T1000 (cell line): ENCODE measurements at places on chromosomes 12 and 14.

- no peak for DNase-seq
These were observed 167.8 kb downstream of the CHST11 start for GRCh38 chr12:104624529-104624928.

DNA sequence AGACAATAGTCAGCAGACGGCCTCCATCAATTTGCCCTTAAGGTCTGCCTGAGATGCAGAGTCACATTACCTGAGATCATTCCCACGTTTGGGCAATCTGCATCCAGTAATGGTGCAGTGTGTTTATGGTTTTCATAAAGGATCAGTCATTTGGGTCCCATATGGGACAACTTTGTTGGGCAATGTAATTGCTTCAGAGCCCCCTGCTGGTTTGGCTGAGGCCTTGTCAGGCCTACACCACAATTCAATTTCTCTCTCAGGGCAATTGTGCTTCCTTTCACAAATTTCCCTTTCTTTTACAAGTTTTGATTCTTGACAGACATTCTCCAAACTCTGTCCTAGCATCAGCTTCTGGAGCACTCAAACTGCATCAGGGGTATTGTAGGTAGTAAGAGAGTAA, 191.2 kb upstream of the SSTR1 start:
- DNase-seq, result no peak

- no peak for DNase-seq
These were observed 23.9 kb upstream of the NAP1L1 start for GRCh38 chr12:76108356-76108755.

DNA sequence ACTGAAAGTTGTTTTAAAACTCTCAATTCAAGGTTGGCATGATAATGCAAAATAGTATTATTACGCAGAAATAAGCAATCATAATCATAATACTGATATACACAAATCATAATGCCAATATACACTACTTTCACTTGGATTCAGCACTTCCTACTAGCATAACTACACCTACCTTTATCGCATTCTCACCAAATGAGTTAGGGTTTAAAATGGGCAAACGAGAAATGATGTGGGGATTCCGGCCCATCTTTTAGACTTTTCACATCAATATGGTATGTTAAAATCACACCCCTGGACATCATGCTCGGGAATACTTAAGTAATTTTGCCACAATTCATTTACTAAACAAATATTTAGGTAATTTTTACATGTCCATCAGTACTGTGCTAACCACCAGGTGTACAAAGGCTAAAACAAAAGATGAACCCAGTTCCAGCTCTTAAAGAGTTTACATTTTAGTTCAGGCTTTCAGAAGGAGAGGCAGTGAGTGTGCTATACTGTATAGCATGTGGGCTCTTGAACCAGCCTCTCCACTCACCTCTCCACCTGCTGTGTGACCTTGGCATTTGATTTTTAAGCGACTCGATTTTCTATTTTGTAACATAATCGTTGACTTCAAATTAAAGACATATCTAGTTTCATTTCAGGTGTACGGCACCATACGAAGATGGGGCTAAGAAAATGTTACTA, 1.1 kb upstream of the USP15 start:
- no peak for DNase-seq

DNA sequence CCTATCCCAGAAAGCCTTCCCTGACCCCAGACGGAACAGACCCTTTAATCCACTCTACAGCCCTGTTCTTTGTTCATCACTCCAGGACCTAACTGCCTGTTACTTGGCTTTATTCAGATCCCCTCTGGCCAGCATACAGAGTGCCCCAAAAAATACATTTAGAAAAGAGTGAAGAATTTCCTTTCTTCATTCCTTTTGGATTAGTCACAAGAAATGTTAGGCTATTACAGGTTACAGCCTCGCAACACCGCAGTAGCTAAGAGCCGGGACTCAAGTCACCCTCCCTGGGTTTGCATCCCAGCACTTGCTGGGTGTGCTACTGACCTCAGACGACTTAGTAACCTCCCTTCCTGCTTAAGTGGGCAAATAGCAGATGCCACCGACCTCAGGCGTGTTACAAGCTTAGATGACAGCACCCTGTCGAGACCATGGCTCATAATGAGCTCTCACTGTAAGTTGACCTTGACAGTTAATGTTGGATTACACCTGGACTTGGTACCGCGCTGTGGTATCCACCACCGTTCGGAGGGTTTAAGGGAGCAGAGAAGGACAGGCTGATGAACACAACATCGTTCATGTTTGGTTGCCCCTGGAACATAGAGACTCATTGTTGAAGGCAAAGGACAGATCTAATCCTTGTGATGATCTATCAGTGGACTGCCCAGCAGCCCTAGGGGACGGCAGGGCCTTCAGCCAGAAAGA, 12.9 kb downstream of the GLRX5 start:
- DNase-seq, result peak; percentile 22

DNA sequence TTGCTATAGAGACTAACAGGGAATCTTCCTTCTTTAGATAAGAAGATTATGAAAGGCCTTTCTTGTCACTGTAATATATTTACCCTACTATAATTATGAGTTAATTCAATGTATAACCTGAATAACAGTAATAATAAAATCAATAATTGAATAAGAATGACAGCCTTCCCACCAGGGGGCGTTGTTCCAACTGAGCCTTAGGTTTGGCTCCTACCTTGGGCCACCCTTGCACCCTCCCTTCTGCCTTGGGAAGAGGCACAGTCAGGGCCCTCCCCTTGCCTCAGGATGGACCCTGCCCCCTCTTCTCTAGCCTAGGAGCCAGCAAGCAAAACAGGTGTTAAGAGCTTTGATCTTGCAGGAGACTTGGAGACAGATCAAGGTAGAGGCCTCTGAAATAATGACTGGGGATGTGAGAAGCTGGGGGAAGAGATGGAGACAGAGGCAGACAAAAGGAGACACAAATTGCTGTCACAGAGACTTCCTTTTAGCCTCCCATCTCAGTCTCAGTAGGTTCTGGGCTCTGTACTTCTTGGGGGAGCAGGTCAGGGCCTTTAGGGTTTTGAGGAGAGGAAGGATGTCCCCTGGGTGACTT, 40.1 kb upstream of the CISTR start:
- DNase-seq, result no peak

- no peak for DNase-seq
These were observed 358.8 kb downstream of the C12orf50 start for GRCh38 chr12:87670448-87670847.

- DNase-seq, result no peak
These were observed 46.7 kb downstream of the PROX2 start for GRCh38 chr14:74829251-74829650.

- DNase-seq, result no peak
These were observed 75.9 kb downstream of the RCOR1 start for GRCh38 chr14:102668291-102668873.

GRCh38 chr12:97790281-97790680, 327.7 kb downstream of the RMST start:
- DNase-seq, result no peak

DNA sequence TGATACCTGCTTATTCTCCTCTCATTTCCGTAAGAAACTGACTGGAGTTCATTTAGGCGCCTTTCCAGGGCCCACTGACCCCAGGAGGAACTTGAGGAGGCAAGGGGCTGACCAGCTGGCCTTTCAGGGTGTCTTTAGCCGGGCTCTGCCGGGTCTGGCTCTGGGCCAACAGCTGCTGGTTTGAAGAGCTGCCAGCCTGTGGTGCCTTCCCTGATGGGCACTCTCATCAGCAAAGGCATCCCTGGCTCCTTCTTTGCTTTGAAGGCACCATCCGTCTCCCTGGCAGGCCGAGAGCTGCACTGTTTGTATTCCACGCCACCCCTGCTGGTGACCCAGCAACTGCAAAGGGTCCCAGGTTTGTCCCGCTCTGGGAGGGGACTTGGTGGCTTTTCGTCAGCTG, 42.0 kb downstream of the IQSEC3 start:
- DNase-seq, result no peak

DNA sequence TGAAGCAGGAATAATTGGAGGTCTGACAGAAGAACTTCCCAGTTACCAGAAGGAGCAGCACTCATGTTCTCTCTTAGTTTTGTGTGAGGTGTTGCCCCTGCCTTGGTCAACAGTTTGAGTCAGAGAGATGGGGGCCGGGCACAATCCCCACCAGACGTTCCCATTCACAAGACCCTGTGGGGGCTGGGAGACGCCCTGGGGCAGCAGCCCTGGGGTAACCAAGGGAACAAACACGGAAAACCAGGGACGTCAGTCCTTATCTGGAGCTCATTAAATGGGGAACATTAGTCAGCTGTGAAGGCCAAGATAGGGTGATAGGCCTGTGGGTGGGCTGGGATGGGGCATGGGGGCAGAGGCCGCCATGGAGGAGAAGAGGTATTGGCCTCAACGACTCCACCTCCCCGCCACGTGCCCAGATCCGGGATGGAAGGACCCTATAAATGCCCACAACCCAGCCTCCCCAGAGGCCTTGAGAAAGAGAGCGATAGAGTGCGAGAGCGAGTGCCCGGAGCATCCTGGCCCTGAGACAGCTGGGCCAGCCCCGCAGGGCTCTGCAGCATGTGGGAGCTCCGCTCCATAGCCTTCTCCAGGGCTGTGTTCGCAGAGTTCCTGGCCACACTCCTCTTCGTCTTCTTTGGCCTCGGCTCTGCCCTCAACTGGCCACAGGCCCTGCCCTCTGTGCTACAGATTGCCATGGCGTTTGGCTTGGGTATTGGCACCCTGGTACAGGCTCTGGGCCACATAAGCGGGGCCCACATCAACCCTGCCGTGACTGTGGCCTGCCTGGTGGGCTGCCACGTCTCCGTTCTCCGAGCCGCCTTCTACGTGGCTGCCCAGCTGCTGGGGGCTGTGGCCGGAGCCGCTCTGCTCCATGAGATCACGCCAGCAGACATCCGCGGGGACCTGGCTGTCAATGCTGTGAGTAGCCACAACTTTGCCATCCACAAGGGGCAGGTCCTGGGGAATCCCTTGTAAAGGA, at the start of gene AQP2:
TSS of gene AQP2 (plus strand) at position 465 of the 979 bp plus-strand sequence. CDS start at position 559, 94 bp downstream.
- no peak for DNase-seq

DNA sequence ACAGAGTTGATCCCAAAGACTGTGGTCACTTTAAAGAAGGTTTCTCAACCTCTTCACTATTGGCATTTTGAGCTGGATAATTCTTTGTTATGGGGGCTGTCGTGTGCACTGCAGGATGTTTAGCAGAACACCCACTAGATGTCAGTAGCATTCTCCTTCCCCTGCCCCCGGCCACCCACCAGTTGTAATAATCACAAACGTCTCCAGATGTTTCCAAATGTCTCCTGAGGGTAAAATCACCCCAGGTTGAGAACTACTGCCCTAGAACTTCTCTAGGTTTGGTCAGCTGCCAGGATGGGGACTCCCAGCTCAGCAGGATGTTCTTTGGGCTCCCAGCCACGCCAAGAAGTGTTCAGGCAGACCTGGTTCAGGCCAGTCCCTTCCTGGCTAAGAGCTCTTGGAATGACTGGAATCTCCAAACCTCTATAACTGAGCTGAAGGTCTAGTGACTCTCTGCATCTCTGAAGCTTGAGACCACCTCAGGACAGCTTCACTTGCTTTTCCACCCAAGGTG, 12.5 kb upstream of the AJUBA start:
- DNase-seq, result no peak

GRCh38 chr12:10668526-10668925, 5.3 kb downstream of the STYK1 start:
- DNase-seq, result no peak

DNA sequence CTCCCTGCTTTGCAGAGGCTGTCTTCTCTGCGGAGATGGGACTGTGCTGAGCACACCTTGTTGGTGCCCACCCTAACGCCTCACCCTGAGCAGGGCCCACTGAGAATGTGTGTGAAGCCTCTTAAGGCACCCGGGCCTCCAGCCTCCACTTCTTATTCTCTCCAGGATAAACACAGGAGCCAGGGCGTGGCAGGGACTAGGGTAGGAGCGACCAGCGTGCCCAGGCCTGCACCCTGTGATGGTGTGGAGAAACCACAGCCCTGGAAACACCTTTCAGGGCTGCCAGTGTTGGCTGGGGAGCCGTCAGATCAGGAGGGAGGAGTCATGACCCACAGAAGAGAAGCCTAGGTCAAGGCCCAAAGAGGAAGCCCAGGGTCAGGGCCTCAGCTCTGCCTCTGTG, 41.3 kb downstream of the VDR start:
- no peak for DNase-seq

GRCh38 chr12:127240249-127240929, 1026.6 kb upstream of the TMEM132C start:
- DNase-seq, result no peak

DNA sequence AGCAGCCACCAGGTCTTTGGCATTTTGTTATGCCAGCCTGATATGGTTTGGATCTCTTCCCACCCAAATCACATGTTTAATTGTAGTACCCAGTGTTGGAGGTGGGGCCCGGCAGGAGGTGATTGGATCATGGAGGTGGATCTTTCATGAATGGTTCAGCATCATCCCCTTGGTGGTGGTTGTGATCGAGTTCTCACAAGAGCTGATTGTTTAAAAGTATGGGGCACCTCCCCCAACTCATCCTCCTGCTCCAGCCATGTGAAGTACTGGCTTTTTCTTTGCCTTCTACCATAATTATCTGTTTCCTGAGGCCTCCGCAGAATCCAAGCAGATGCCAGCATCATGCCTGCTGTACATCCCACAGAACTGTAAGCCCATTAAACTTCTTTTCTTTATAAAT, 12.8 kb upstream of the PRKD1 start:
- DNase-seq, result no peak

DNA sequence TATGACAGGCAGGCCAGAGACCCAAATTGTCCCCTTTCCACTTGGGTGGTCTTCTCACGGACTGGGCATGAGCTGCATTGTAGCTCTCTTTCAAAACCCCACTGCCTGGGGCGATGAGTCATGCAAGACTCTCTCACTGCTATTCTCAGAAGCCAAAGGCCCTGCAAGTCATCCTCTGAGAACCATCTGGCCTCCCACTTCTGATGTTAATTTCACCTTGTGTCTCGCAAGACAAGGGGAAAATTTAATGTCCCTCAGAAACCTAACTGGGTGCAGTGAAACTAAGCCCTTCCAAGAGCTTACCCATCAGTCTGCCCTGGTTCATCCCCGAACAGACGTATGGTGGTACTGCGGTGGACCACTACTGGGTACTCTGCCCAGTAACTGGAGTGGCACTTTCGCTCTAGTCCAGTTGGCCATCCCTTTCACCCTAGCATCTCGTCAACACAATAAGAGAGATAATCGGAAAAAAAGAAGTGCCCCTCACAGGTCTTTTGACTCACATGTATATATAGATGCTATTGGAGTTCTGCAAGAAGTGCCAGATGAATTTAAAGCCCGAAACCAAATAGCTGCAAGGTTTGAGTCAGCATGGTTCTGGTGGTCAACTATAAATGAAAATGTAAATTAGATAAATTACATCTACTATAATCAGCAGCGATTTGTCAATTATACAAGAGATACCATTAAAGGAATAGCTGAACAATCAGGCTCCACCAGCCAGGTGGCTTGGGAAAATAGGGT, 31.3 kb upstream of the LALBA start:
- peak; percentile 99 for DNase-seq
